ENCODE measurements at places on chromosomes 5 and 9. TPM values are rescaled to one million over a fixed set of nuclear protein-coding genes. Genes with fewer than 3 reads are reported as not detected.

DNA sequence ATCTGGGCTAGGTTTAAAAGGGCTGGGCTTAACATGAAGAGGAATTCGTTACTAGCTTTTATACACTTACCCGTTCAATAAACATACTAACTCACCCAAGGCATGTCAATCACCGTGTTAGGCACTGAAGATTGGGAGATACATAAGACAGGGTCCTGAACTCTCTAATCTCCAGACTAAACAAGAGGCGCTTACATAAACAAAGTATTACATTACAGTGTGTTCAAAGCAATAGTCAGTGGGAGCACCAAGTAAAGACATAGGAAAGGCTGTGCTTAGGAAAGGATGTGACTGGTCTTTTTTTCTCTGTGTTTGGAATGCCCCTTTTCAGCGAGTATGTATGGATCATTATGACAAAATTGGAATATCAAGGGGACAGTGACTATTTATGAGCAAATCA is 203.6 kb upstream of the ADRA1B start:
- no peak for DNase-seq

DNA sequence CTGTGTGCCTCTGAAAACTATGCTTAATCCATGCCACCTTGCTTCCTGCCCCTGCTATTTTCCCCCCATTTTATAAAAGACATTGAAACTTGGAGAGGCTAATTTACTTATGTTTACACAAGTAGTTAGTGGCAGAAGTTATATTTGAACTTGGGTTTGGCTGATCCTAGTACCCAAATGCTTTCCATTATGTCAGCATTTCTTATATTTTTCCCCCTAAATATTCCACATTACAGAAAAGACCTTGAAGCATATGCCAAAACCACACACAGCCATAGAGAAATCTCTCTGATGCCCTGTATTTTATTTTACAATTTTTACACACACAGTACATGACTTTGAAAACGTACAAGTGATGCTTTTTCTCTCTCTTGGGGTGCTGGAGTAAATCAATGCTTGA is 11.2 kb downstream of the C1QTNF2 start:
- DNase-seq = no peak

- DNase-seq = no peak
Measured at GRCh38 chr5:147708708-147709107, 73.8 kb downstream of the JAKMIP2 start.

GRCh38 chr5:66828046-66828547 is 231.9 kb downstream of the MAST4 start:
- no peak for DNase-seq

DNA sequence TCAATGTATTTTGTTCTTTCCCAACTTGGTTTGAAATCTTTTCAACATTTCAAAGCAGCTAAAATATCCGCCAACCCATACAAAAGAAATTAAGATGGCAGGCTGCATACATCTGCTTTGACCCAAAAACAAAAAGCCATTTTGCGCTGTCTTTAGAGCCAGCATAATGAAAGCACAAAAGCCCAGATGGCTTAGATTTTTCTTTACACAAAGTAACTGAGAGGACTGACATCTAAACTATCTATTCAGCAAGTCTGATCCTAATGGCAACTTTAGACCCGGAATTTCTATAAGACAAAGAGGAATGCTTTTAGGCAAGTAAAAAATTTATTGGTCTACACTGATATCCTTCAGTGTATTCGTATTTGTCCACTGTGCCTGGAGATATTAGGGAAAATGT is 86.3 kb downstream of the MYO10 start:
- DNase-seq = no peak

DNA sequence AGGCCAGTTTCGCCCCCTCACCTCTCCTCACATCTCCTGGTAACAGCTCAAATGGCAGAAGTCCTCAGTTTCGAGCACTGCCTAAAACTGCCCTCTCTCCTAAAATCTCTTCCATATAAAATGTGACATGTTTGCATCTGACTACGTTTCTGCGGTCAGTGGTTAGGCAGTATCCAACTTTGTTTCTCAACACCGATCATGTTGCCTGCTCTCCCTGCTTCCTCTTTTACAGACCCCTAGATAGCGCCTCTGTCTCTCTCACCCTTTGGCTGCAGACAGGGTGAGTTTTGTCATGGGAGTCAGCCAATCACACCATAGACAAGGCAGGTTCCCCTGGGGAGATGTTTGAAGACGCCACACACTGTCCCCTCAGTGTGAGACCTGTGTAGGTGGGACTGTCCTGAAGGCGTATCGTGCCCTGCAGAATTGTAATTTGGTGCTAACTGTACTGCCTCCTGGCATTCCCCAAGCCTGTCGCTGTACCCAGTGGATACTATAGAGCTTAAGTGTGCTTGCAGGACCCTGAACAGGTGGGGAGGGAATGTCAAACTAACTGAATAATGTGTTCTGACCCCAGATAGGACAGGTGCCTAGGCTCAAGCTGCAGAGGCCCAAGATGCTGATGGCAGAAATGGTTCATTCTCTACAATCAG is 1.1 kb downstream of the HEXB start:
- DNase-seq = no peak

DNA sequence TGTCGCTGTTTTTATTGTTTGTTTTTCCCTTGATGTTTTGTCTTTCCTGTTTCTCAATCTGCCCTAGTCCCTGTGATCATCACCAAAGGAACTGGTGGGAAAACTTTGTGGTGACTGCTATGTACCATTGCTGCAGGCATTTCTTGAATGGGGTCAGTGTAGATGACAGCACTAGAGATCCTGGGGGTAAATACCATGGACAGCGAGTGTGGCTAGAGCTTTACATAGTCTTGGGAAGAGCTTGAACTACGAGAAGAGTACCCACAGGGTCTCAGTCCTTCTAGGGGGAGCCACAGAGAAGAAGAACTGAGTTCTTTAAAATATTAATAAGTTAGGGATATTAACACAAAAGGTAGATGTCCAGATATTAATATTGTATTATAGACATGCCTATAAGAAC is 138.8 kb downstream of the PAM start:
- no peak for DNase-seq

The ARSK gene
- 2.2 TPM for total RNA-seq

The OMD gene
- total RNA-seq = 0.46 TPM

The WNT8A gene
- 0.60 TPM for total RNA-seq
